ENCODE measurements at places on chromosomes 5 and 9.

DNA sequence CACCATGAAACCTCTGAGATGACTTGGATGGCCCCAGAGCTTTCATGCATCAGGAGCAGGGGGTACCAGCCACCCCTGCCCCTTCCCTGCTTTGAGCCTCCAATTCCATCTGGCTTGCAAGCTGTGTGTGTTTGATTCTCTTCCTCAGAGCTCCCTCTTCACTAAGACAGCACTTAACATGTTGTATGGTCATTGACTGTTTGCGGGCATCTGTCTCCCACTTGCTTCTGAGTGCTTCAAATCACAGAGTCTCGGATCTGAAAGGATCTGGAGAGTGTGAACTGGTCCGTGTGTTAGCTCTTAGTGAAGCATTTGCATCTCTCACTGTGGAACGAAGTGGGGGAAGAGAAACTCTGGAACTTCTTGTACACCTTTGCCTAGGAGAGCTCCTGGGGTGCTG is 7.1 kb upstream of the CPLX2 start:
- no peak for DNase-seq

GRCh38 chr9:75185585-75186170 is 97.4 kb downstream of the OSTF1 start:
- DNase-seq: no peak

GRCh38 chr9:87122947-87123685 is 175.8 kb upstream of the GAS1 start:
- no peak for DNase-seq

- DNase-seq: no peak
These were observed 19.8 kb downstream of the CD274 start for GRCh38 chr9:5470122-5470521.

DNA sequence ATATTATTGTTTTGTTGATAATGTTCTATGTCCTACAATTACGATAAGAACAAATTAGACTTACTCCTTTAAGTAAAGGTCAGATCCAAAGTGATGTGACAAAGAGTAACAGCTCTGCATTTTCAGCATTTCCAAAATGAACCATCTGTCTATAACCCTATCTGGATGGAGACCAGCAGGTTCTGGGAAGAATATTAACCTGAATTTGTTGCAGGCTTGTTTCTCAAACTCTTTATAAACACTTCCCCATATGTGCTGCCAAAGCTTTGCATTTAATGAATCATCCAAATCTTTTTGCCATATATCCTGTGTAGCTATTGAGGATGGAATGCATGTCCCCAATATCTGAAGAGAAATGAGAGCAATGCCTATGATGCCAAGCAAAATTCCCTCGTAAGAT is 198.9 kb upstream of the SLC27A6 start:
- DNase-seq: no peak
